ENCODE measurements at places on chromosomes 12 and 14.

GRCh38 chr12:75917083-75917482 lies 114.5 kb downstream of the PHLDA1 start:
- no peak for DNase-seq

- no peak for DNase-seq
Measured at GRCh38 chr12:120406069-120406468, 31.8 kb upstream of the COX6A1 start.

DNA sequence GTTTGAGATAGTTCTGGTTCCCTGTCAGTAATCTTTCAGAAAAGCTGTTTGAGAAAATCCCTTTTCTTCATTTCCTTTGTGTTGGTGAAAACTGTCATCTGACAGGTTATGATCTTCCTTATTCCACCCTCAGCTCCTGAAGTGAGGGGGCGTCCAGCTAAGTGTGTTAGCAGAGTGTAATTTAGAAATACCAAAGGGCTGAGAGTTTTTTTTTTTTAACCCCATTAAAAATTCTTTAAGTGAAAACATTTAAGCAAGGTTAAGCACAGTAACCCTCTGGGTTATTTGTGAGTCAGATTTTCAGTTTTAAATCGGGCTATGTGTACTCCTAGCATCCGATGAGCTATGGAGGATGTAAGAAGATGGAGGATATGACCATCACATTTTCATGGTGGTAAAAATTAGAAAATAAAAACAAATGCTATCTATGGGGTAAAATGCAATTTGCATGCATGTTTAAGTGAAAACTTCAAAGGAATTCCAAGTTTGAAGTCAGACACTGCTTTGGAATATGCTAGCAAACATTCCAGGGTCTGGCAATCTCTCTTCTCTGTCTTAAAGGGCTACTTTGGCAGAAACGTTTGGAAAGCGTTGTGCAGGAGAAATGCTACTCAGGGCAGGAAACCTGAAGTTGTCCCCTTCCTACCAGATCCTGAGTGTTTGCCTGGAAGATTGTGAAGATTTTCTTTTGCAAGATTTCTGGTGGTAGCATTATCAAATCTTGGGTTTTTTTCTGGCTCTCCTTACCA lies 197.0 kb upstream of the PRICKLE1 start:
- no peak for DNase-seq

DNA sequence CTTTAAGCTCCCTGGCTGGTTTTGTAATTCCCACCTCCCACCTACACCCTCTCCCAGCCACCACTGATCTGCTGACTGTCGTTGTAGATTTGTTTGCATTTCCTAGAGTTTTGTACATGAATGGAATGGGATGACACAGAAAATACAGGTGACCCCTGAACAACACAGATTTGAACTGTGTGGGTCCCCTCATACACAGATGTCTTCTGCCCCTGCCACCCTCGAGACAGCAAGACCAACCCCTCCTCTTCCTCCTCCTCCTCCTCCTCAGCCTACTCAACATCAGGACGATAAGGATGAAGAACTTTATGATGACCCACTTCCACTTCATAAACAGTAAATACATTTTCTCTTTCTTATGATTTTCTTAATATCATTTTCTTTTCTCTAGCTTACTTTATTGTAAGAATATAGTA lies 28.8 kb downstream of the SYNE3 start:
- no peak for DNase-seq

GRCh38 chr12:128069359-128069997 lies 197.5 kb upstream of the TMEM132C start:
- no peak for DNase-seq

GRCh38 chr14:58540749-58541632 lies 96.8 kb upstream of the DACT1 start:
- DNase-seq, result no peak

GRCh38 chr14:39762576-39763401 lies 330.6 kb upstream of the FBXO33 start:
- no peak for DNase-seq

- no peak for DNase-seq
Measured at GRCh38 chr12:54411391-54412241, 7.5 kb downstream of the ITGA5 start.

DNA sequence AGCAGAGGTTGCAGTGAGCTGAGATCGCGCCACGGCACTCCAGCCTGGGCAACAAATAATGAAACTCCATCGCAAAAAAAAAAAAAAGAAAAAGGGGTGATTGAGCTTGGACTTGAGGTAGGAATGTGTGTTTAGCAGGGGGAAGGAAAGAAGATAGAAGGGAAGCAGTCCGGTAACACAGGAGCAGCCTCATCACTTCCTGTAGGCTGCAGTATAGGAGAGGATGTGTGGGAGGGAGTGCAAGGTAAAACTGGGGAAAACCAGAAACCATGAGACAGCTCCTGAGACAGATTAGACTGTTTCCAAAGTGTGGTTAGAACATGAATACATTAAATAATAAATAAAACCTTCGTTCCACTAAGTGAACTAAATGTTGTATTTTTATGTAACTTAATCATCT lies 49.2 kb downstream of the FGD4 start:
- no peak for DNase-seq

DNA sequence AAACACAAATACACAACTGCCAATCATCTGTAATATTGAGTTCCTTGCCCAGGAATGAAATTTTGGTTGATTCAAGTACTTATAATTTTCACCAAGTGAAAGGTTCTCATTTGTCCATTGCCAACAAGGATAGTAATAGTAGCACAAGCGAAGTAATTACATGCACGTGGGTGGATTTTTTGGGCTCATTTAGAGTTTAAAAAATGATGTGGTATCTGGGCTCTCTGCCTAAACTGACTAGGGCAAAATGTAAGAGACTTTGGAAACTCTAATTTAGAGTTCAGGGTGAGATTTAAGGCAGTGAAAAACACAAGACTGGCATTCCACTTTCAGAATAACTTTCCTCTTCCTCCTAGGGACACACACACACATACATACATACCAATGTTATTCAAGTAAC lies 111.7 kb downstream of the MYRFL start:
- no peak for DNase-seq

DNA sequence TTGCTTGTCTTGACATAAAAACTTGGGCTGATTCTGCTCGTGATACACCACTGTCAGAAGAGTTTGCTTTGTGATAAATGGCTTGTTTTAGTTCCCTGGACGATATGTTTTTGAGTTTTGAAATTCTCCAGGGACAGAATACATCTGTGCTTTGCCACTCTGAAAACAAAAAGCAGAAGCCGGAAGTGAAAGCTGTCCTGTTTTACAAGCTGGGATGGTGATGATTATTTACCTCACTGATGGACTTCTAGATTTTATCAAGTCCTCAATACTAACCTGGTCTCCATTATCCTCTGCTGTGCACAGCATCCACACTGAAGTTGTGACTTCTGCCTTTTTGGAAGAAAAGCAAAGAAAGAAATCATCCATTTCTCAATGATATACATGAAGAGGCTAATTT lies 251.6 kb downstream of the TRHDE start:
- no peak for DNase-seq

GRCh38 chr12:124689631-124690030 lies 122.2 kb upstream of the NCOR2 start:
- DNase-seq, result no peak

GRCh38 chr14:47678157-47678556 lies 2.8 kb upstream of the MDGA2 start:
- no peak for DNase-seq

GRCh38 chr14:52395728-52396127 lies 81.6 kb downstream of the PTGER2 start:
- no peak for DNase-seq

DNA sequence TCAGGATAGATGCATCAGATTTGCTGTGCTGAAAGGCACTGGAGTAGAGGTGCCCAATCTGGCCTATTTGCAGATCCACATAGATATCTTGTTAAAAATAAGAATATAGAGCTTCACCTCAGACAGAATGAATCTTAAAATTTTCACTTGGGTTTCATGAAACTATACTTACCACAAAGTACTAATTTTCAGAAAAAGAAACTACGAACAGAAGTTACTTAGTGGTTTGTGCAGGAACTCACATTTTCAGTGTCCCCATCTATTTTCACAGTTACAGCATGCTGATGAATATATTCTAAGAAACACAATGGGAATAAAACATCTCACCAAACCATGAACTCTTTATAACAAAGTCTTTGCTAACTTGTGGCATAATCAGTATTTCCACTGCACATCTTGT lies 449.4 kb downstream of the RERGL start:
- DNase-seq, result no peak

DNA sequence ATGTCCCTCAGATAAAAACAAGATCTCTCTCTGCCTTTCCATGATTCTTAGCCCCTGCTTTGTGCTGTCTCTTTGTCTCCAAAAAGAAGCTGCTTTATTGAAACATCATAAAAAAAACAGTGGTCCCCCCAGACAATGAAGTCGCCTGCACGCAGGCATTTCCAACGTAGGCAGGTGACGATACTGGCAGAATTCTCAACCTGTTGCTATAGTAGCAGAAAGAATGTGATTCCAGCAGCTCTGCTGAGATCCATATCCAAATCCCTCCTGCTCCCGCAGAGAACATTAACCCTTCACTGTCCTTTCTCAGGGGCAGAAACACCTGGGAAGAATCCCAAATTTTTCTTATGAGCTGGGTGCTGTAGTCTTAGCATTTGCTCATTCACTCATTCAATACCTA lies 84.8 kb downstream of the STON2 start:
- no peak for DNase-seq

DNA sequence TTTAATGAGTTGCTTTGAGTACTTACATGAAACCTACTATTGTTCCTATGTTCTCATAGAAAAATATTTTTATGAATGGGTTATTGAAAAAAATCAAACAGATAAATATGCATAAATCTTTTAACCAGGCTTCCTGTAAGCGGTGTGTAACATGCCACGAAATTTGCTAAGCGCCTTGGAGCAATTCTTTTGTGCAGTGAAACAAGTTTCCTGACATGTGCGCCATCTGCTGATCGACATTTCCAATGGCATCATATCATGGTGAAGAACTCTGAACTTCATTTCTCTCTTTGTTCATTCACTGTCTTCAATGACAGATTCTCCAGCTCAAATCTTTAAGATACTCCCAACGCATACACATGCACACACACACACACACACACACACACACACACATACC lies 145.6 kb upstream of the NAV3 start:
- DNase-seq, result no peak

GRCh38 chr14:32028599-32028998 lies 48.5 kb upstream of the ARHGAP5 start:
- no peak for DNase-seq

GRCh38 chr14:71618047-71618446 lies 314.2 kb upstream of the RGS6 start:
- DNase-seq, result no peak

- DNase-seq, result no peak
Measured at GRCh38 chr12:92546259-92546634, 156.5 kb upstream of the PLEKHG7 start.

- no peak for DNase-seq
Measured at GRCh38 chr12:110680032-110680431, 8.9 kb downstream of the HVCN1 start.

DNA sequence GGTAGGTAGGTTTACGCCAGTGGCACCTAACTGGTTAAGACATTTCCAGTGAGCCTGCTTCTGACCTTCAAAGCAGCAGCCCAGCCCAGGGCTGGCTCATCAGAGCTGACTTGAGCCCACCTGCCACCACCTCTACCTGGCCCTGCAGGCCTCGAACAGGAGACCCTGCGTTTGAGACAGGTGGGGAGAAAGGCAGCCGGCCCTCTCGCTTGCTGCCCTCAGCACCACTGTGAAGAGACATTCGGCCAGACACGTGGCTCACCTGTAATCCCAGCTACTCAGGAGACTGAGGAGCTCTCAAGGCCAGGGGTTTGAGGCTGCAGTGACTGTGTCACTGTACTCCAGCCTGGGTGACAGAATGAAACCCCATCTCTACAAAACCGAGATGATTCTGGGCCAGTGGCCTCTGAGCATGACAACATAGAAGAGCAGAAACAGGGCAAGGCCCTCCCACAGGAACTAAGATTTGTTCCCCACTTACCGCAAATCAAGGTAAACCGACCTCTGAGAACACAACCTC lies 74.2 kb downstream of the TESC start:
- no peak for DNase-seq

DNA sequence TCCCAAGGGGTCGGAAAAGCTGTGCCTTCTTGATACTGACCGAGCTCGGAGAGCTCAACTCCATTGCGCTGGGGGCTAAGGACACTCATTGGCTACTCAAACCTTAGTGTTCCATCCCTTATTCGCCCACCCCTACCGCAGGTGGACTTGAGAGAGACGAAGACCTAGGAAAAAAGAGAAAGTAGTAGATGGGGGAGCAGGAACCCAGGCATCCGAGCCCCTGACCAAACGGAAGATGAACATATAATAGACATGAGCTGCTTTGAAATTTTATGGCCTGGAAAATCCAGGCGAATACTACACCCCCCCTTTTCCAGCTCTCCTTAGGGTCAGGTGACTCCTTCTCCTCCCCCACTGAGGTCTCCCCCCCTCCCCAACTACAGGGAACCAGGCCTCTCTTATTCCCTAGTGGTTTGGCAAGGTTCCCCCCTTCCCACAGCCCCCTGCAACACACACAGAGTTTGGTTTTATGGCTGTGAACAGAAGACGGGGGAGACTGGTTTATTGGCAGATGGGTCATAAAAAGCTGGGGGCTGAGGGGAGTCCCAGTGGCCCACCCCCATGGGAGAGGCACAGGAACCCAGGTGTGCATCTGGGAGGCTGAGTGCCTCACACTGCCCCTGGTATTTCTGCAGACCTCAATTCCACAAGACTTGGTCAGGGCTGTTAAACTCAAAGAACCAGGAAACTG lies 1.6 kb downstream of the GDF11 start:
- no peak for DNase-seq

DNA sequence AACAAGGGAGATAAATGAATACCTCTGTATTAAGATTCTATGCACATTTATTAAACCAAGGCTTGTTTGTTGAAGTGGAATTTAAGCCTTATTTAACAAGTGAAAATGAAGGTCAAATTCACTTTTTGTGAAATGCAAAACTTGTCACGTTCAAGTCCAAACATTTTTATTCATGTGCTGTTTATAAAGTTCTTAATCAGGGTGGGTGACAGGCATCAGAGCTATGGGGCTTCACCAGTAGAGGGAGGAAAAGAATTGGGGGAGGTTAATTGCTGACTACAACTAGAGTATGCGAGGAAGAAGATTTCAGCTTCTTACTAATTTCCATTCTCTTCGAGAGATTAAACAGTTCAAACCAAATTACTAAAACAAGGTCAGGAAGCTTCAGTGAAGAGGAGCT lies 9.7 kb downstream of the MOK start:
- DNase-seq, result no peak

GRCh38 chr12:16187660-16188059 lies 89.8 kb downstream of the SLC15A5 start:
- no peak for DNase-seq

GRCh38 chr14:74634481-74634880 lies 22.4 kb upstream of the LTBP2 start:
- no peak for DNase-seq

DNA sequence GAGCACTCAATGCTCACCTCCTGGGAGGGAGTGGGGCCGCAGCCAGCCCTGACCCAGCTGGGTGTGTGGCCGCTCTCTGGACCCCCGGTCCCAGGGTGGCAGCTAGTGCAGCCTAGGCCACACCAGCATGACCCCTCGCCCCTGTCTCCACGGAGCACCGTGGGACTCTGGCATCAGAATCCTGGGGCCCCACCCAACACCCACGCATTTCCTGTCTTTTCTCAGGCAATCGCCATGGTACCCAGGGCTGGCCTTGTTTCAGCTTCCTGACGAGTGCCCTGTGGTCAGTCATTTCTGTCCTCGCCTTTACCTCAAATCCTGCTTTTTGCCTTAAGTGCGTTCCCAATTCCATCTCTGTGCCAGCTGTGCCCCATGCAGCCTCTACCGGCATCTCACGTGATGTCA lies 15.9 kb downstream of the PACS2 start:
- DNase-seq, result no peak

Data from stimulated activated CD8-positive, alpha-beta memory T cell treated with anti-CD3 and anti-CD28 coated beads, Interleukin-4, amount 100 ng/mL, for 1 hour (primary cell).